ENCODE measurements at places on chromosomes 5 and 9. TPM values are rescaled to one million over a fixed set of nuclear protein-coding genes. Genes with fewer than 3 reads are reported as not detected.

- H3K27me3 ChIP-seq: no peaks in the 10 kb centered on the region
- DNase-seq: no peak
- H3K4me1 ChIP-seq: peaks cover 11% of the 10 kb centered on the region
- H3K4me3 ChIP-seq: no peak overlapping the region
Observed at GRCh38 chr5:54460181-54460919, 4.9 kb downstream of the HSPB3 start.

DNA sequence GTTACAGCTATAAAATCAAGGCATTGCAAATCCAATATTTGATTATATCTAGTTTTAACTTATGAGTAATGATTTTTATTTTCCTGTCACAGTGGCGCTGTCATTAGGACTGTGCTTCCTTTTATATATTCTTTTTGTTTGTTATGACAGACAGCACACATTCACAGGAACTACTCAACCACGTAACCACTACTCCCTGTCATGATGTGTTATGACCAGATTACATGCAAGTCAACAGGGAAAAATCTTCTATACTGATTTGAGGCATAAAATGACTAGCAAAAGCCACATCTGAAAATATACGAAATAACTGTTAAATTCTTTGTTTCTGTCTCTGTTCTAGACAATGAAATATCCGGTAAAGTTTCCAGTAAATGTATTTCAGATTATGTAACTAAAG lies 25.4 kb downstream of the SREK1 start:
- no peak overlapping the region for H3K4me3 ChIP-seq
- no peak overlapping the region for H3K27ac ChIP-seq

Gene IFNA21
- total RNA-seq: not detected

Gene MZB1
- total RNA-seq: 3.9 TPM

DNA sequence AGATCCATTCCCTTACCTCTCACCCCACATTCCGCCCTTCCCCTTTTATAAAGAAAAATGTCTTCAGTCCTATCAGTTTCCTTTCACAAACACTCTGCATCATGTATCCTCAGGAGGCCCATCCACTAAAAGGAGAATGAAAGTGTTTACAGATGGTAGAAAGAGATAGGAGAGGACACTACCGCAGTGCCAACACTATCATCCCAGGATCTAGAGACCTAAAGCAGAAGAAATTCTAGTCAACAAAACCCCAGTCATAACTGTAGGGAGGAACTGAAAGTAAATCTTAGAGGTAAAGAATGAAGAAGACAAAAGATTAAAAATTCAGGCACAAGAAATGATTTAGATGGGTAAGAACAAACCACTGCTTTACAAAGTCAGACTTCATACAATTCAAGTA lies 114.1 kb downstream of the MLLT3 start:
- no peaks in the 10 kb centered on the region for H3K36me3 ChIP-seq
- H3K4me3 ChIP-seq: no peak overlapping the region
- no peaks in the 10 kb centered on the region for H3K27me3 ChIP-seq
- no peaks in the 10 kb centered on the region for H3K4me1 ChIP-seq
- DNase-seq: no peak
